Ammon's horn (tissue), 1 donor: ENCODE measurements at places on chromosomes 4 and X.

- DNase-seq = no peak
Measured at GRCh38 chrX:40506201-40506985, 74.4 kb upstream of the ATP6AP2 start.

GRCh38 chrX:55738969-55739368, 21.4 kb downstream of the RRAGB start:
- no peak for DNase-seq

DNA sequence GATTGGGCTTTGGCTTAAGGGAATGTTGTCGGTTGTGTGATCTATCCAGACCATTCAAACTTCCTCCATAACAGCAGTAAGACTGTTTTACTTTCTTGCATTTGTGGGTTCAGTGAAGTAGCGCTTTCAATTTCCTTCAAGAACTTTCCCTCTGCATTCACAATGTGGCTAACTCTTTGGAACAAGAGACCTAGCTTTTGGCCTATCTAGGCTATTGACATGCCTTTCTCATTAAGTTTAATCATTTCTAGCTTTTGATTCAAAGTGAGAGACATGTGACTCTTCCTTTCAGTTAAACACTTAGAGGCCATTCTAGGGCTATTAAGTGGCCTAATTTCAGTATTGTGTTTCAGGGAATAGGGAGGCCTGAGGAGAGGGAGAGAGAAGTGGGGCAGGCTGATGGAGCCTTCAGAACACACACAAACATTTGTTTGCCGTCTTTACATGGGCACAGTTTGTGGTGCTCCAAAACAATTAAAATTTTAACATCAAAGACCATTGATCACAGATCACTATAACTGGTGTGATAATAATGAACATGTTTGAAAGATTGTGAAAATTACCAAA, 34.1 kb downstream of the ADH5 start:
- DNase-seq = no peak

DNA sequence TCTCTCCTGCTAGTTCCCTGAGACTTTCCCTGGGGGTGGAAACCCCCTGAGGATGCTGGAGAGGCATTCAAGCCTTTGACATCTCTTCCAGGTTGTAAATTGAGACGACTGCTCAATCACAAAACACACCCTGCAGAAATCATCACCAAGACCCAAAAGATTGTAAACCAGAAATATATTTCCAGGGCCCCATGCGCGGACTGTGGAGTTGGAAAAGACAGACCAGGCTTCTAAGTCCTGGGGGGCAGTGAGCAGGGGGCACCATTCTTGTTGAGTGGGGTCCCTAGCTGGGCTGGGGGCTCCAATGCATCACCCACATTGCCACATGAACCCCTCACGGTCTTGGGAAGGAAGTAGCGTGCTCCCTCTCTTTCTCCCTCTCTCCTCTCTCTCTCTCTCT, 87.9 kb upstream of the C4orf50 start:
- DNase-seq = no peak

- DNase-seq = no peak
Measured at GRCh38 chr4:373062-373839, 35.6 kb downstream of the ZNF141 start.

- DNase-seq = peak; percentile 35
Measured at GRCh38 chr4:57265831-57266582, 155.8 kb upstream of the IGFBP7 start.

GRCh38 chr4:166498546-166498945, 625.5 kb downstream of the TLL1 start:
- peak; percentile 30 for DNase-seq

GRCh38 chrX:15751155-15751819, 13.2 kb downstream of the CA5B start:
- DNase-seq = no peak

- DNase-seq = peak; percentile 40
Measured at GRCh38 chr4:168741281-168742173, 244.7 kb downstream of the PALLD start.

DNA sequence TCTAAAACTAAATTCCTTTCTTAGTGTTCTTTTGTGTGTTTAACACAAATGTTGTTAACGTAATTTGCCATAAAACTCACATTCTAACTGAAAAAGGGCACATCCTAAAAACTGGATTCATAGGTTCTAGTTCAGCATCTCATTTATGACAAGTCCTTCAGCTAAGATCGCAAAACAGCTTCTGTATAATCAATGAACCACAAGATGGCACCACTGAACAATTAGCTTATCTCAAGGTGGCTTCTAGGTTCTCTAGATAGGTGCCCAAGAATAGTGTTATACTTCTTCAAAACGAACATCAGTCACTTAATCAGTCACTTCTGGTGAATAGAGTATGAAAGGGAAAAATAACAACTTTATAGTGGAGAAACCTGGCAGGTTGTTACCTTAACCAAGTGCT, 54.3 kb downstream of the NRK start:
- DNase-seq = no peak

- DNase-seq = no peak
Measured at GRCh38 chr4:183674153-183674552, 15.1 kb downstream of the TRAPPC11 start.

DNA sequence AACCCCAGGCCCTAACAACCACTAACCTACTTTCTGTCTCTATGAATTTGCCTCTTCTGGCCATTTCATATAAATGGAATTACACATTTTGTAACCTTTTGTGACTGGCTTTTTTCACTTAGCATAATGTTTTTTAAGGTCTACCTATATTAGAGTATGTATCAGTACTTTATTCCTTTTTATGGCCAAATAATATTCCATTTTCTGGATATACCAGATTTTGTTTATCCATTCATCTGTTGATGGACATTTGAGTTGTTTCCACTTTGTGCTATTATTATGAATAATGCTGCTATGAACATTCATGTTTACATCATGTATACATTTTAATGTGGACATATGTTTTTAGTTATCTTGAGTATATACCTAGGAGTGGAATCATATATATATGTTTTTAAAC, 35.5 kb downstream of the REPS2 start:
- DNase-seq = no peak

DNA sequence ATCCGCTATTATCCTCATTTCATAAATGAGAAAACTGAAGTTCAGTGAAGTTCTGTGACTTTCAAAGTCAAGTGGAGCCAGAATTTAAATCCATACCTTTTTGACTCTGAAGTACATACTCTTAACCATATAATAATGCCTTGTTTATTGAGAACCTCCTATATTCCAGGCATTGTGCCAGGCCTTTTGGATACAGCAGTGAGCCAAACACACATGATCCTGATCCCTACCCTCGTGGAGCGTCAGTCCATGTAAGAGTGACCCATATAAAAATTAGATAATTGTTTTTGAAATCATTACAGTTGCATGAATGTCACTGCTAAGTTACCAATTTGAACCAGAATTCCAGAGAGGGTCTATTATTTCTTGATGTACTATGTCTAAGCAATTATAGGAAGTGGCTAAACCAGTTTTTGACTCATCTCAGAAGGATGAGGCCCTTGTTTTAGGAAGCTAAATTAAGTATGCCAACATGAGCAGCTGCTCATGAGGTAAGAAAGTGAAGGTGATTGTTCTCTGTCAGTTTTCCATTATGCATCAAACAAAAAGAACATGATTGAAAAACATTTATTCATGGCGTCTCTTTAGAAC, 289.5 kb downstream of the GLUD2 start:
- no peak for DNase-seq

DNA sequence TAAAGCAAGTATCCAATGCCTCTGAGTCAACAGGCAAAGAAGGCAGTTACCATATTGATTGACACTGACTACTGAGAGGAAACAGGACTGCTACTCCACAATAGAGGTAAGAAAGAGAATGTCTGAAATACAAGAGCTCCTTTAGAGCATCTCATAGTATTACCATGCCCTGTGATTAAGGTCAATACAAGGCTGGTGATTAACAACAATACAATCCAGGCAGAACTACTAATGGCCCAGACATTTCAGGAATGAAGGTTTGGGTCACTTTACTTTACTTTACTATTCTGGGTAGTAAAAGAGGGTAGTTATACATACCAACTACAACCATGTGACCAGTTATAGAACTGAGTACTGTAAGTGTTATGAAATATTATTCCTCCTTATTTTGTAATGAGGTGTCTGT, 44.5 kb downstream of the BRWD3 start:
- no peak for DNase-seq

DNA sequence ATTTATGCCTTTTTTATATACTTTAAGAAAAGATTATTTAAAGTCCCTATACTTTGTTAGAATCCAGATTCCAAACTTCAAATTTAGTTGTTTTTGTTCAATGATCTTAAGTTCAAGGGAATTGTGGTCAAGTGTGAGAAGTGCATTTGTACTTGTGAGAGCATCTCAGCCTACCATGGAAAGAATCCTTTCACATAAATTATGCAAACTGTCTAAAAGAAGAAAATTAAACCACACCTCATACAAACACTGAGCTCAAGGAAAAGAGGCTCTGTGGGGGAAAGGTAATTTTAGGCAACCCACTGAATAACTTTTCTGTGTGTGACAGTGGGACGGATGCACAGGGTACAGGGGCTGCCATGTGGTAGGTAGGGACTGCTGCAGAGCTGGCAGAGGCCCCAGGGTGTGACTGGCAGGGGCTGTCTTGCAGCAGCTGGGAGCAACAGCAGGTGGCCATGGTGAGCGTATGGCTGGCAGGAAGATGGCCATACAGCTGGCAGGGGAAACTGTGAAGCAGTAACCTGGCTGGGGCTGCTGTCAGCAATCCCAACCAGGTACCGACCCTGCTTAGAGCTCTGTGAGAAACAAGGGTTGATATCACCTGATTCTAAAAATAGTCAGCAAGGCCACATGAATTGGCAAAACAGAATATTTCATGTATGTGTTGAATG, 130.6 kb downstream of the UGT8 start:
- DNase-seq = no peak

GRCh38 chr4:78691971-78692821, 84.0 kb upstream of the BMP2K start:
- peak; percentile 28 for DNase-seq

GRCh38 chr4:175066923-175067627, 148.9 kb downstream of the ADAM29 start:
- DNase-seq = no peak

DNA sequence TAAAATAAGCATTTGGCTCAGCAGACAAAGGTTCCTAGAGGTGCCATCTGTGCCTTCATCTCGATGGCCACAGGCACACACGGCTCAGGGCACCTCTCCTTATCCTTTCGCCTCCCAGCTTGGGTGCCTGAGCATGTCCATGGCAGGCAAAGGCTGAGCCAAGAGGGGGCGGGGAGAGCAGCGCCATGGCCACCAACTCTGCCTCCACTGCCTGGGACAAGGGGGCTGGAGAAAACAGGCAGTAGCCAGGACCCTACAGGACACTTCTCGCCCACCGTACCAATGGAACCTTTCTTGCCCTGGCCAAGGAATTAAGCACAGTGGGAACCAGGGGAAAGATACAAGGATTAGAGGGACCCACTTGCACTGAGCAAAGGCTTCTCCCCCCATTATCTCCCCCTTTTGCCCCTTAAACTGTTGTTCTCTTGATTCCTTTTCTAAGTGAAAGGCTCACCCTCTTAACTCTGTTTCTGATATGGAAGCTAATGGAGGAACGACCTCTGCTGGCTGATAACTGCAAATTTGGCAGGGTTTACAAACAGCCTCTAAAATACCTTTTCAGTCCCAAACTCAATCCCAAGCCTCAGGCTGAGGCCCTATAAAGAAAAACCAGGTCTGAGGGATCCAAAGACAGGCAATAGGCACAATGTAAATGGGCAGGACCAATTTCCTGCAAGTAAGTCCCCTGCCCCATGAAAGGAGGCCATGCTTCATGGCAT, 335.2 kb downstream of the ADAM29 start:
- no peak for DNase-seq
